Chondrocyte (in vitro differentiated cells): ENCODE measurements at places on chromosomes 12 and 14. TPM values are rescaled to one million over a fixed set of nuclear protein-coding genes. Genes with fewer than 3 reads are reported as not detected.

Gene GSC
- not detected in 3 replicates for total RNA-seq

Gene CMA1
- not detected in 3 replicates for total RNA-seq

Gene CD69
- total RNA-seq = not detected in 3 replicates

Gene DACT1
- total RNA-seq = 120 to 326 TPM (median 318 TPM) in 3 replicates

Gene KCNA5
- total RNA-seq = 1.0 to 6.7 TPM (median 6.5 TPM) in 3 replicates

Gene METAP2
- 63.3 to 75.5 TPM (median 73.0 TPM) in 3 replicates for total RNA-seq

- DNase-seq = no peak
- no peak overlapping the region for H3K27ac ChIP-seq
- H3K4me1 ChIP-seq = no peaks in the 10 kb centered on the region
- no peaks in the 10 kb centered on the region for H3K27me3 ChIP-seq
Observed at GRCh38 chr12:80178846-80179245, 79.5 kb downstream of the OTOGL start.

DNA sequence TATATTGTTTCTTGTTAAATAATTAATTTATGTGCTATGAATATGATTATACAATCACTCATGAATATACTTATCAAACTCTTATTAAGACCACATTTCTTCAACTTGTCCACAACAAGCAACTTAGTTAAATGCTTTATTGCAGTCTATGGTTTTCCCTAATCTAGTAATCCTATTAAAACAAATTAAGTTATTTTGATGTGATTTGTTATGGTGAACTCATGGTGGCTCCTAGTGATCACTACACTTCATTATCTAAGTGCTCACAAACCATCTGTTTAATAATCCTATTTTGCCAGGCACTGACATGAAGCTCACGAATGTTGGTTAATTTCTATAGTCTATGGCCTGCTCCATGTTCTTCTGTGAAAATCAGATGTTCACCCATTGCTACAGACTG is 42.9 kb downstream of the INSM2 start:
- H3K4me3 ChIP-seq = no peak overlapping the region
- no peaks in the 10 kb centered on the region for H3K4me1 ChIP-seq
- no peaks in the 10 kb centered on the region for H3K27me3 ChIP-seq
- H3K27ac ChIP-seq = no peak overlapping the region
- peaks cover 3% of the 10 kb centered on the region for H3K36me3 ChIP-seq

- no peak for DNase-seq
- H3K27ac ChIP-seq = no peak overlapping the region
- H3K36me3 ChIP-seq = no peaks in the 10 kb centered on the region
- H3K27me3 ChIP-seq = peaks cover 9% of the 10 kb centered on the region
Observed at GRCh38 chr14:23167116-23167847, 16.2 kb downstream of the SLC7A8 start.

DNA sequence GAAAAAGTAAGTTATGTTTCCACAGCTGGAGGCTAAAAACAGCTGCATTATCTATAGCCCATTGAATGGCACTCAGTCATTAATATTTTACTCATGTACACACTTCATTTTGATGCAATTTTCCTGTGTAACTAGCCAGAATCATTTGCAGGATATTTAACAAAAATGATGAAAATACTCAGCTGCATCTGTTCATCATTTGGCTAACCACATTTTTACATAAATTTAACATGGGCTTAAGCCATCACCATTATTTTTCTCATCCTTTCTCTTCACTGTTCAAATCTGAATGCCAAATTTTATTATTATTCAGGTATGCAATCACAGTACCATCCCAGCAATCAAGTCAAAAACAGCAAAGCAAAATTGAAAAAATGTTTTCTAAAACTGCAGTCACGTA is 41.8 kb downstream of the ATXN7L3B start:
- H3K27me3 ChIP-seq = peaks cover 14% of the 10 kb centered on the region
- no peak overlapping the region for H3K27ac ChIP-seq
- H3K36me3 ChIP-seq = no peaks in the 10 kb centered on the region
- no peak overlapping the region for H3K4me3 ChIP-seq
- no peak for DNase-seq
- no peaks in the 10 kb centered on the region for H3K4me1 ChIP-seq

DNA sequence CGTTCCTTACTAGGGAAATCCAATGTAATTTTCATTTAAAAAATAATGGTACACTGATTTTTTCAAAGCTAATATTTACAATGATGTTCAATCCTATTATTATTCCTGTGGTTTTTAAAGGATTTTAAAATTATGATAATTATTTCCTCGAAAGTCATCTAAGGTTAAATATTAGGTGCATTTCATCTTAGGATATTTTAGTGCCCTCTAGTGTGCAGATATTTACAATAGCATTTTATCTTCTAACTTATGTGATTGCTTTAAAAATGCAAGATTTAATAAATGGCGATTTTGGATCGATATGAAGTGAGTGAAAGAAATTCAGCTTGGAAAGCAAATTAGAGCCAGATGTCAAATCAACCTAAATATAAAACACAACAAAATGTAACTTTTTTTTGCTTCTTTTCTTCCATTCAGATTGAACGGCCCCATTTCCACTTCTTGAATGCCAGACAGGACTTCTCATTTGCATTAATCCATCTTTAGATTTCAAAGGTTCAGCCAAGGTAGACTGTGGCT is 293.5 kb downstream of the SLC6A15 start:
- DNase-seq = no peak
- H3K27ac ChIP-seq = no peak overlapping the region
- H3K27me3 ChIP-seq = no peaks in the 10 kb centered on the region
- no peaks in the 10 kb centered on the region for H3K4me1 ChIP-seq
- H3K36me3 ChIP-seq = no peaks in the 10 kb centered on the region
- H3K4me3 ChIP-seq = no peak overlapping the region

DNA sequence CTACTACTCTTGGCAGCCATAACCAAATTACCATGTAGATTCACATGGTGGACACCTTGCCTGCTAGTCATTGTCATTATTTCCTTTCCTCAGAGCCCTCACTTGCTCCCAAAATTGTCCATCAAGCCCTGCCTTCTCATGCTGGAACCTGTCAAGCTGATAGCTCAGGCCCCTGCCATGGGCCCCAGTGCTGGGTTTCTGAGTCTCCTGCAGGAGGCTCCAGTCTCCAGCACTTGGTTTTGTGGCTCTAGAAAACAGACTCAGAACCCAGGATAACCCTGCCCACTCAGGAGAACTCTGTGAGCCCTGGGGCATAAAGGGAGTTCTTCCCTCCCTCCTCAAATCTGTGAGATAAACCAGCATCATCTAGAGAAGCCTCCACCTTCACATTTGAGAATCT is 10.8 kb downstream of the KRT71 start:
- H3K27me3 ChIP-seq = peaks cover 36% of the 10 kb centered on the region
- H3K27ac ChIP-seq = no peak overlapping the region
- H3K36me3 ChIP-seq = no peaks in the 10 kb centered on the region
- peaks cover 11% of the 10 kb centered on the region for H3K4me1 ChIP-seq

- H3K27ac ChIP-seq = no peak overlapping the region
- peaks cover 31% of the 10 kb centered on the region for H3K4me1 ChIP-seq
- no peaks in the 10 kb centered on the region for H3K27me3 ChIP-seq
- no peak for DNase-seq
- no peaks in the 10 kb centered on the region for H3K36me3 ChIP-seq
- H3K4me3 ChIP-seq = no peak overlapping the region
Observed at GRCh38 chr12:67539946-67540345, 108.6 kb upstream of the DYRK2 start.

DNA sequence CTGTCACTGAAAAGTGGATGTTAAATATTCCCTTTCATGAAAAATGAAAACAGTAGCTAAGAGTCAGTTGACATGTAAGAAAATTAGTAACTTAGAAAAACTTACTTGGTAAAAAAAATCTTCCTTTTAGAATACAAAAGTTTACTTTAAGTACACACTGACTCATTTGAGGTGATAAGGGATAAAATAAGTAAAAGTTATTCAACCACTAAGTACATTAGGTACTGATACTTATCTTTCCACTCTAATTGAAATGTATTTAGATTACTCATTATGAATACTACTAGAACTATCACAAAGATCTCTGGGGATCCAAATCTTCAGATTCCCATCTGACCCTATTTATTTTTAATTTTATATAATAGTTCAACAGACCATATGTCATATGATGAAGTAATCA is 12.2 kb downstream of the SYCP3 start:
- H3K27me3 ChIP-seq = no peaks in the 10 kb centered on the region
- no peaks in the 10 kb centered on the region for H3K4me1 ChIP-seq
- no peak for DNase-seq
- H3K4me3 ChIP-seq = no peak overlapping the region
- H3K27ac ChIP-seq = no peak overlapping the region
- peaks cover 6% of the 10 kb centered on the region for H3K36me3 ChIP-seq

DNA sequence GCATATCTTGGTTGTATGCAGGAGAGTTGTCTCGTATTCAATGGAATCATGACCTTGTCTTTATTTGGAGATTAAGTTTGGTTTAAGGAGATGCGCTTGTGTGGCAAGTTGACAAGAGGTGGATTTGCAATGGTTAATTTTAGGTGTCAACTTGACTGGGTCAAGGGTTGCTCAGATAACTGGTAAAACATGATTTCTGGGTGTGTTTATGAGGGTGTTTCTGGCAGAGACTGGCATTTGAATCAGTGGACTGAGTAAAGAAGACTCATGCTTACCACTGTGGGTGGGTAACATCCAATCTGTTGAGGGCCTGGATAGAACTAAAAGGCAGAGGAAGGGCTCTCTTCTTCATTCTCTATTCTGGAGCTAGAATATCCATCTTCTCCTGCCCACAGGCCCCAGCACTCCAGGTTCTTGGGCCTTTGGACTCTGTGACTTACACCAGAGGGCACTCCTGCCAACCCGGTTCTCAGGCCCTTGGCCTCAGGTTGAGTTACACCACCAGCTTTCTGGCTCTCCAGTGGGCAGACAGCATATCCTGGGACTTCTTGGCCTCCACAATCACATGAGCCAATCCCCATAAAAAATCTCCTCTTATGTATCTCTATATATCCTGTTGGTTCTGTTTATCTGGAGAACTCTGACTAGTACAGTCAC is 141.5 kb upstream of the ARID2 start:
- H3K36me3 ChIP-seq = no peaks in the 10 kb centered on the region
- H3K27ac ChIP-seq = no peak overlapping the region
- no peak for DNase-seq
- H3K4me1 ChIP-seq = peaks cover 18% of the 10 kb centered on the region

DNA sequence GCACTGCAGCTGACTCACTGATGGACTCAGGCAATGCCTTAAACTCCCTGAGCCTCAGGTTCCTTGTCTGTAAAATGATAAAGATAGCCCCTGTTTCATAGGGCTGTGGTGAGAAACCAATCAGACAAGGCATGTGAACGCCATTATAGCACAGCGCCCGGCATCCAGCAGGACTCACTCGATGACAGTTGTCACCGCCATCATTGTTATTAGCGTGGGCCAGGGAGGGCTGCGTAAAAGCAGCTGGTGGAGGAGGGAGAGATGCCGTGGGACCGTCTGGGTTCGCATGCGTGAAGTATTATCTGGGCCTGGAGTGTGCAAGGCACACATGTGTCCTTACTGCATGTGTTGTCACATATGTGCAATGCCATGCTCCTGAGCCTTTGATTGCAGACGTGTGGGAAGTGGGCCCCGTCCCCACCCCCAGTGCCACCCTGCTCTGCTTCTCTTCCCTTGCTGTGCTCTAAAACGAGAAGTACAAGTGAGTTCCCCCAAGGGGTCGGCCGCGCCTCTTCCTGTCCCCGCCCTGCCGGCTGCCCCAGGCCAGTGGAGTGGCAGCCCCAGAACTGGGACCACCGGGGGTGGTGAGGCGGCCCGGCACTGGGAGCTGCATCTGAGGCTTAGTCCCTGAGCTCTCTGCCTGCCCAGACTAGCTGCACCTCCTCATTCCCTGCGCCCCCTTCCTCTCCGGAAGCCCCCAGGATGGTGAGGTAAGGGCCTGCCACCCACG is at the start of gene PTPN6:
Gene PTPN6 (plus strand): TSS at position 546 of the 730 bp plus-strand sequence. CDS start 157 bp downstream, at position 703.
- no peak within 1 kb of the TSS for H3K4me3 ChIP-seq
- peak; percentile 86 for DNase-seq
- H3K36me3 ChIP-seq = peaks cover 7% of the 10 kb centered on the region
- H3K27me3 ChIP-seq = no peaks in the 10 kb centered on the region
- peaks cover 25% of the 10 kb centered on the region for H3K4me1 ChIP-seq

DNA sequence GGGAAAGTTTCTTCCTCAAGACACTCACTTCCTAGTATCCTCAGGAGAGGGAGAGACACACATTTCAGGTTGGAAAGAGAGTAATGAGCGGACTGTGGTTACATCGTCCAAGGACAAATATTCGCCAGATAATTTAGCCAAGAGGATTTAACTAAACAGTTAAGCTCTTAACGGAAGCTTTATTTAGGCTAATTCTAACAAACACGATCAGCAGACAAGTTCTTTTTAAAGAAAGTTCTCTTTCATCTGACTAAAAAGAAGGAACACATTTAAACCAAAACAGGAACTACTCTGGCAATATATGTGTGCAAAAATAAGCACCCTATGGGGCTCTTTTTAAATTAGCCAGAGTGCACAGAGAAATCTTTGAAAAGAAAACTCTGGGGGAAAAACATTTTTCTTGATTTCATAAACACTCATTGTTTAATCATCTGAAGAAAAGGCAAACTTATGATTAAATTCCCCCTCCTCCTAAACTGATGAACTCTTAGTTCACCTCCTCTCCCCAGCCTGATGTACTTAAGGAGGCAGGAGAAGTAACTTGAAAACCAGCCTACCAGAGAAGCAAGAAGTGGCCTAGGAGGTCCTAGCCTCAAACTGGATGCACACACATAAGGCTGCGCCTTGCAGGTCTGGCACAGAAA is 13.3 kb upstream of the BTG1 start:
- no peak overlapping the region for H3K4me3 ChIP-seq
- H3K27ac ChIP-seq = no peak overlapping the region
- no peaks in the 10 kb centered on the region for H3K27me3 ChIP-seq
- H3K36me3 ChIP-seq = no peaks in the 10 kb centered on the region
- H3K4me1 ChIP-seq = peaks cover 3% of the 10 kb centered on the region

GRCh38 chr14:103273145-103273744 is 60.8 kb upstream of the EIF5 start:
- H3K27ac ChIP-seq = no peak overlapping the region
- no peaks in the 10 kb centered on the region for H3K36me3 ChIP-seq

- no peaks in the 10 kb centered on the region for H3K36me3 ChIP-seq
- no peaks in the 10 kb centered on the region for H3K4me1 ChIP-seq
- DNase-seq = no peak
- H3K27ac ChIP-seq = no peak overlapping the region
- peaks cover 45% of the 10 kb centered on the region for H3K27me3 ChIP-seq
- H3K4me3 ChIP-seq = no peak overlapping the region
Observed at GRCh38 chr14:56471056-56471455, 108.5 kb upstream of the TMEM260 start.

DNA sequence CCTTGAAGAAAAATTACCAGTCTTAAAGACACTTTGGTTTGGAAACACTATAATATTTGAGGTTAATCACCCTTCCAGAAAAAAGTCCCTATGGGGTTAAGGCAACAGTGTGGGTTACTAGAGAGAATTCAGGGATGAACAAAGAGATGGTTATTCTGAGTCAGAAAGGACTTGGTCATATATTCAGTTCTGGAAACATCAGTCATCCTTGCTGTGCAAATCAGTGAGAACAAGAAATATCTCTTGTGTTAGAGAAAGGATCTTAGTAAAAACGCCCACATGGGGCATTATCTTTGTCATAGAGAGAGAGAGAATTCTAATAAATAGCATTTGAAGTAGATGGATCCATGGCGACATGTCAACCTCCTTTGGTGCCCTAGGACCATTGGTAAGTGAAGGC is 59.4 kb upstream of the E2F7 start:
- DNase-seq = no peak
- H3K36me3 ChIP-seq = no peaks in the 10 kb centered on the region
- H3K4me3 ChIP-seq = no peak overlapping the region
- H3K27ac ChIP-seq = no peak overlapping the region

- no peak overlapping the region for H3K4me3 ChIP-seq
- no peak for DNase-seq
- H3K4me1 ChIP-seq = peaks cover under 1% of the 10 kb centered on the region
- no peaks in the 10 kb centered on the region for H3K27me3 ChIP-seq
Observed at GRCh38 chr12:104057771-104058197, 6.5 kb upstream of the HCFC2 start.

- H3K27ac ChIP-seq = peak overlapping the region; percentile 61
- no peak for DNase-seq
- no peaks in the 10 kb centered on the region for H3K27me3 ChIP-seq
- peaks cover 9% of the 10 kb centered on the region for H3K36me3 ChIP-seq
Observed at GRCh38 chr14:92093320-92093719, 13.1 kb downstream of the ATXN3 start.
